GDM1 (cell line): ENCODE measurements at places on chromosomes 2 and 18.

GRCh38 chr2:43269706-43270105 is 43.3 kb upstream of the ZFP36L2 start:
- DNase-seq, result no peak

GRCh38 chr2:215727507-215728503 is 285.5 kb downstream of the MREG start:
- no peak for DNase-seq

DNA sequence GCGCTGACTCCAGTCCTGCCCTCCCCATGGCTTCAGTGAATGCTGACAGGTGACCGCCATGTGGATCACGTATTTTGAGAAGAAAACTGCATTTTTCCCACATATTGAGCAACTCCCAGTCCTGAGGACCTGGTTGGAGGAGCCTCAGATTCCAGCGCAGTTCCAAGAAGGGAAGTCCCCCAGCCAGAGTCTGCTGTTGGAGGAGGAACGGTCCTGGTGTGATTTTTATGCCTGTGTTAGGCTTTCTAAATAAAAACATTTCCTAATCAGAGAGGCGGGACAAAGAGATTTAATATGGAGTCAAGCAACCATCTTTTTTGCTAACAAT is 32.3 kb upstream of the COL6A3 start:
- DNase-seq, result no peak

GRCh38 chr2:42844901-42845821 is 52.8 kb upstream of the HAAO start:
- no peak for DNase-seq

DNA sequence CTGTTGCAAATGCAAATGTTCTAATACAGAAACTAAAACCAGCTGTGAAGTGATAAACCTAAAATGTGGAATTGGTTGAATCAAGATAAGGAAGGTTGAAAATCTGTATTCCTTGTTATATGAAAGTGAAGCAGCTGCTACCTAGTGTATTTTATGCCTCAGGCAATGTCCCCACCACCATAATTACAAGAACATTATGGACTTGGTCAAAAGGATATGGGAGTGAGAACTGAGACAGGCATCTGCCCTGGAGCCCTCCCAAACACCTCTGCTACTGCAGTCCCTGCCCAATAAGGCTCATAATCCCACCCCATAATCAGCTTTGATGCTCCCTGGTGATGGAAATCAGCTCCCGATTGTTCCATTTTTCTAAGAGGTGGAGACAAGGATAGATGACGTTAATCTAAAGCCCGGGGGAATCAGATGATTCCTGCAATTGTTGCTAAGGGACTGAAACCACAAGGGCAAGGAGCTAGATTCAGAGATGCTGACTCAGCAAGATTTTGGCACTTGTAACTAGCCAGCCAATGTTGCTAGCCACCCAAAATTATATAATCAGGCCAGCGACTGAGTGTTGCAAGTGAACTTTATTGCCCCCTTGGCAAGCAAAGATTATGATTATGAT is 69.5 kb downstream of the EVA1A start:
- no peak for DNase-seq

- DNase-seq, result no peak
Measured at GRCh38 chr2:151995161-151995557, 103.7 kb downstream of the CACNB4 start.

DNA sequence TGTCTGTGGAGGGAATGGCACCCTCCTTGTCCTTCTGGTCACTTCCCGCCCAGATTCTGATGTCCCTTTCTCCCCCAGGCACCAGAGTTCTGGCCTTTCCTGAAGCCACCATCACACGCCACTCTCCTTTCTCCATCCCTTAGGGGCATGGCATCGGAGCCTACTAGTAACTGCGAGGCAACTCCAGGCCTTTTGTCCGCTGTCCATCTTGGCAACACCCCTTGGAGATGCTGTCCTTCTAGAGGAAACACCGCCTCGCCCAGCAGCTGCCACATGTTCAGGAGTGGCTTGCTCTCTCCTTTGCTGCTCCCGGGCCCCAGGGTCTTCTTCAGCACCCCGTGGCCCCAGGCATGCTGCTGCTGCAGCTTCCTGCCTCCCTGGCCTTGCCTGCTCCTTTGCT is 267.0 kb downstream of the SRBD1 start:
- DNase-seq, result no peak

- no peak for DNase-seq
Measured at GRCh38 chr18:71021030-71021362, 732.2 kb downstream of the SOCS6 start.

GRCh38 chr2:58834404-58834803 is 593.3 kb upstream of the FANCL start:
- DNase-seq, result no peak

DNA sequence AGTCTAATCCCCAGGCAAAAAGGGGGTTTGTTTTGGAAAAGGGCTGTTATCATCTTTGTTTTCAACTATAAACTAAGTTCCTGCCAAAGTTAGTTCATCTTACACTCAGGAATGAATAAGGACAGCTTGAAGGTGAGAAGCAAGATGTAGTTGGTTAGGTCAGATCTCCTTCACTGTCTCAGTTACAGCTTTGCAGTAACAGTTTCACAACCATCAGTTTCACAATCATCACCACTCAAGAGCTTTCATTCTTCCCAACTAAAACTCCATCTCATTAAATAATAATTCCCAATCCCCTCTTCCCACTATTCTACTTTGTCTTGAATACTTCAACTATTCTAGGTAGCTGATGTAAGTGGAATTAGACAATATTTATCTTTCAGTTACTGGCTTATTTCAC is 200.9 kb downstream of the NYAP2 start:
- no peak for DNase-seq

DNA sequence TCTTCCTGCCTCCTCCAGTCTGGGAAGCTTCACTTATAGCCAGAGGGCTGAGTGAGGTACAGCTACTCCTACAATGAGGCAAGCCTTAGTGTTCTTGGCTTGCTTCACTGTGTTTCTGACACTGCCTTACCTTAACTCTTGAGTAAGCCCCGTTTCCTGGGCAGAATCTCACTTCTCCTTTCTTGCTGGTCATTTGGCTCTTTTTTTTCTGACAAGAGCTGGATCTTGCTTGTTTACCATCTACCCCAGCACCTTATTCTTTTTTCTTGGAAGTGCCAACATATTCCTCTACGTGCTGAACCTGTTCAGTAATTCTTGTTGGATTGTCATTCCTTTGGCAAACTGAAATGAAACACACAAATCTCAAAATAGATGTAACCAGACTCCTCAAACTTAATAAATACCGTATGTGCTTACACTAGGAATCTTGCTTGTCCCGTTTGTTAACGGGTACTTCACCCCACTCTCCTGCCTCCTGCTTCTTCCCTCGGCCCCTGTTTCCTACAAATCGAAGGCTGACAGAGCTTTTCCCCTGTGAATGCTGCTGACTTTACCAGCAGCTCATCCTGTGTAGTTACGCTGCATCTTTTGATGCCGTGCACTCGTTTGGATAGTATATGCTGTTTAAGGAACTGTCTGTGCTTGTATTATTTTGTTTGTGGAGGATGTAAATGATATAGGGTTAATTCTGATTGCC is 132.2 kb downstream of the FMNL2 start:
- DNase-seq, result no peak

DNA sequence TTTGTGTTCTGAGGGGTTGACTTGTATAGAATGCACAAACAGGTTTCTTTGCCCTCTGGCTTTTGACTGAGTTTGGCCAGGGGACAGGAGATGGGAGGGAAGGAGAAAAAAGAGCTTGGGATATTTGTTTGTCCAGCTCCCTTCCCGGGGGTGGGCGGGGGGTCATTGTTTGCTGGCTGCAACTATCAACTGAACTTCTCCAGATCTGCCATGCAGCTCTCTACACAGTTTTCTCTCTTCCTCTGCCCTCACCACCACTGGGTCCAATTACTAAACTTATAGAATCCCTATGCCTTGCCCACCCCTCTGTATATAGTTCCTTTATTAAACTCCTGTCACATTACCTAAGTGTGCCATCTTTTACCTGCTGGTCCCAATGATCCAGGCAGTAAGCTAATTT is 32.8 kb upstream of the CHN1 start:
- DNase-seq, result no peak

DNA sequence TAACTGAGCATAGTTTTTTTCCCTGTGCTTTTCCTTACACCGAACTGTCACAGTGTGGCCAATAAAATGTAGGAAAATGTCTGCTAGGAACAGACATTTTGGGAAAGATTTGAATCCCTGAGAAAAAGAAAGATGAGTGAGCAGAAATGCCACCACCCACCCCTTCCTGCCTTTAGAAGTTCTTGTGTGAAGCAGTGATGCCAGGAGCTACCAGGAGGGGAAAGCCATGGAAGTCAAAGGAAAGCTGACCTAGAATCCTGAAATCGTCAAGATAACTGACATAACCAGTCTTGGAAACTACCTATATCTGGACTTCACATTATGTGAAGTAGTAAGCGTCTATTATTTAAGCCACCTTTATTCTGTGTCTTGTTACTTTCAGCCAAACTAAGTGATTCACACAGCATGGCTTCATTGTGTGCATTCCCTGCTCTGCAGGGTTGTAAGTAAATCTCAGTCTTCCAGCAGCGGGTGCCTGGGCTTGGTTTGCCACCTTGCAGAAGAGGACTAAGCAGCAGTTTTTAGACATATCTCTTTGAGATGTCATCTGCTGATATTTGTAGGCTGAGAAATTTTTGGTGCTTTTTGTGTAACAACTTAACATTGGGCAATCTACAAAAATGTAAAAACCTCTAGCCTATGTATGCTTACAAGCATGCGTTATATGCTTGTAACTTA is 11.2 kb upstream of the SPRED2 start:
- DNase-seq, result no peak

DNA sequence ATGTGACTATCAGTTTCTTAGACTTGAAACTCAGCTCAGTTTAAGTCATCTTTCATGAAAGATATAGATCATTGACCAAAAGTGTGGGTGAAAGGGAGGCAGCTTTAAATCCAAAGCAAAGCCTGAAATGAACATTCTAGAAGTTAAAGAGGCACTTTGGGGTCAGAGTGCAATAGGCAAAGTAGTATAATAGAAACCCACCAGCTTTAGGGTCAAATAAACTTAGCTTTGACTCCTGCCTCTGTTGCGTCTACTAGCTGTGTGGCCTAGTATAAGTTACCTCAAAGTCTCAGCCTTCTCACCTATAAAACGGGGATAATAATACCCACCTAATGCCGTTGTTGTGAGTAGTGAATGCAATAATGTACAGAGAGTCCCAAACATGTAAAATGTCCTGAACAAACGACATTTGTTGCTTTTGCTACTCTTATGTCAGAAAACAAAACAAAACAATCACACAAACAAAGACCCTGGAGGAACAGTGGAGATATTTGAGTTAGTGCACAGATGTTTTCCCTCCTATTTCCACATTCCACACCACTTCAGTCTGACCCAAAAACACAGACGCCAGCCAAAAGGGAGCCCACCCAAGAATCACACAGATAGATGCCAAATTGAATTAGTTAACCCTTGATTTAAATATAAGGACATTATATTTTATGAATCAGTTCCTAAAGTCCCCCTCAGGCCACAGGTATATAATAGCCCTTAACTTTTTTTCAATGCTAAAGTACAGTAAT is 657.0 kb downstream of the ARHGAP15 start:
- no peak for DNase-seq

GRCh38 chr2:54438271-54438670 is 17.9 kb upstream of the SPTBN1 start:
- DNase-seq, result no peak

DNA sequence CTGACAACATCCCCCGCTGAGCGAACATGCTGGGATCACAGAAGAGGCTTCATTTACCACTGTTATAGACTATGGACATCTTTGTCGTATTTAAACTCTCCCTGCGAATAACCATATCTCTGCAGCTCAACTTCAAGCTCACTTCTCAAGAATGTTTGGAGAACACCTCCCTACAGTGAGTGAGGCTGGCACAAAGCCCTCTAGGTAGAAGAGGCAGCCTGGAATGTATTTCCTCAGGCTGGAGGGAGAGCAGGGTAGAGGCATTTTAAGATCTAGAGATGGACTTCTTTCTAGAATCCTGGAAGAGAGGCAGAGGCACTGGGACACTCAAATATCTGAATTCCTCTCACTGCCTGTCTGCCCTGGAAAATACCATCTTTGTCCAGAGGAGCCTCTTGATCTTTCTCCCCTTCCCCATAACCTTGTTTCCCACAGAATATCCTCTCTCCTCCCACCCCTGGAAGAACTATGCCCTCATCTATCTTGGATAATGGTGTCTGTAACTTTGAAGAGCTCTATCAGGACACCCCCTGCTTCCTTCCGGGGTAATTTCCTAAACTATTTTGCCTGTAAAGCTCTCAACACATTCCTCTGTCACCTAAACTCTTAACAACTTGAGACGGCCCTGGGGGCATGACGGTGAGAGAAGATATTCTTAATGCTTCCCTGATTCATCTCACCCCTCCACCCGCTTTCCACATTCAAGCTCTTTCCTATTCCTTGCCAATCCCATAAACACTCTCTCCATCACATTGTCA is 2.4 kb upstream of the ANTXR1 start:
- DNase-seq, result no peak

GRCh38 chr2:36797324-36798070 is 101.0 kb downstream of the VIT start:
- no peak for DNase-seq

GRCh38 chr2:162520959-162521358 is 177.0 kb downstream of the GCA start:
- no peak for DNase-seq

DNA sequence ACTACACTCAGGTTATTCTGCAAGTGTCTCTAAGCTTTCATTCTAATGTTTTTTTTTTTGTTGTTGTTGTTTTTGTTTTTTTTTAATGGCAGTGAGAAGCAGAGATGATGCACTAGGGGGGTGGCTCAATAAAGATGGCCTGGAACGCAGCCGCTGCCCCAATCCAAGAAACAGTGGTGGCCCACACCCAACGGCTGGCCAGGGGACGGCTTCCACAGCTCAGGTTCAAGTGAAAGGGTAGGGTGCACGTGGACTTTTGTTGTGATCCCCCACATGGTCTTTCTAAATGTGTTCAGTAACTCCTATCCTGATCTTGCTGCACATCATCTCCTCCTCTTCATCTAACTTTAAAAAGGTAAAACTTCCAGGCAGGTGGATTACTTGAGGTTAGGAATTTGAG is 190.1 kb downstream of the NDUFA10 start:
- DNase-seq, result no peak

DNA sequence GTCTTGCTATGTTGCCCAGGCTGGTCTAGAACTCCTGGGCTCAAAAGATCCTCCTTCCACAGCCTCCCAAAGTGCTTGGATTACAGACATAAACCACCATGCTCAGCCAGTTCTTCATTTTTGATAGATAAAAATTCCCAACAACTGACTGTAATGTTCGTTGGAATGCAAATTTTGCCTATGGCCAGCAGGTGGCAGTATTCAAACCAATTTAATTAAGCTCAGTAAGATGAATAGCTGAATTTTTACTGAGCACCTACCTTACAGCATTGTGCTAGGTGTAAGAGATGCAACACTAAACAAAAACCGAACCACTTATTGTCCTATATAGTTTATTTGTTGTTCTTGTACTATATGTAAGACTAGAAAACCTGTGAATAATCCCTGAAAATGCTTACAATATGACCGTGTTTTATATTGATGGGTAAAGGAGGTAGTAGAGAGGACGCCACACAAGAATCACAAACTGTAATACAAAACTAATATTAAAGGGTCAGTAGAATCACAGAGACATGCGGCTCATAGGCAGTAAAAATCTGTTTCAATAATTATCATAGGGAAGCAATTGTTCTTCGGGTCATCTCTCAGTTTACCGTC is 8.2 kb upstream of the TMEM182 start:
- DNase-seq, result peak; percentile 25

- DNase-seq, result no peak
Measured at GRCh38 chr2:180411661-180412060, 404.6 kb upstream of the CWC22 start.

GRCh38 chr2:20972110-20972509 is 71.8 kb downstream of the APOB start:
- no peak for DNase-seq

- DNase-seq, result no peak
Measured at GRCh38 chr2:3747032-3747654, 43.8 kb downstream of the DCDC2C start.
